Right ventricle myocardium superior (tissue), 1 donor: ENCODE measurements at places on chromosomes 11 and 22. TPM values are rescaled to one million over a fixed set of nuclear protein-coding genes. Genes with fewer than 3 reads are reported as not detected.
A peak's percentile ranks its signal among the peaks of the same experiment; 100 is the strongest.

Gene CELSR1
- total RNA-seq: 7.6 TPM

DNA sequence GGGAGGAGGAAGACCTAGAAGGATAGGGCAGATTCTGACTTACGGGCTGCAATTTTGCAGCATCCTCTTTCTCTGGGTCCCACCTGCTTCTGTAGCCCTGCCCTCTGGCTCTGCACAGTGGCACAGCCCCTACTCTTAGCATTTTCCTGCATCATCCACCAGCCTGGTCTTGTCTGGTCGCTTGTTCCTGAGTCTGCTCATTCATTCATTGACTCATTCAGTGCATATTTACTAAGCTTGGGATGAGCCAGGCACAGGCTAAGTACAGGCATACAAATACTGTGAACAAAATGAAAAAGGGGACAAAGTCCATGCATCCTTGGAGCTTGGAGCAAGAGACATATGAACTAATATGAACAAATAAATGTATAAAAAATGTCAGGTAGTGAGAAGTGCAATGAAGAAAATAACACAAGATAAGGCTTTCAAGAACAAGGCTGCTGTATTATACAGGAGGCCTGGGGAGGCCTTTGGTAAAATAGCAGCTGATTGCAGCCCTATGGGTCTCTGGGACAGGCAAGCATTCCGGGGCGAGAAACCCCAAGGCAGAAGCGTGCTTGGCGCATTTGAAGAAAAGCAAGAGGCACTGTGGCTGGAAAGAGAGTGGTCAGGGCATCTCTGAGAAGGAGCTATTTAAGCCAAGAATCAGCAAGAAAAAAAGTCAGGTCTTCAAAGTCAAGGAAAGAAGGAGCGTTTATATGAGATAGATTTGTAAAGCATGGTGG, 108.0 kb upstream of the ALX4 start:
- no peak for DNase-seq

DNA sequence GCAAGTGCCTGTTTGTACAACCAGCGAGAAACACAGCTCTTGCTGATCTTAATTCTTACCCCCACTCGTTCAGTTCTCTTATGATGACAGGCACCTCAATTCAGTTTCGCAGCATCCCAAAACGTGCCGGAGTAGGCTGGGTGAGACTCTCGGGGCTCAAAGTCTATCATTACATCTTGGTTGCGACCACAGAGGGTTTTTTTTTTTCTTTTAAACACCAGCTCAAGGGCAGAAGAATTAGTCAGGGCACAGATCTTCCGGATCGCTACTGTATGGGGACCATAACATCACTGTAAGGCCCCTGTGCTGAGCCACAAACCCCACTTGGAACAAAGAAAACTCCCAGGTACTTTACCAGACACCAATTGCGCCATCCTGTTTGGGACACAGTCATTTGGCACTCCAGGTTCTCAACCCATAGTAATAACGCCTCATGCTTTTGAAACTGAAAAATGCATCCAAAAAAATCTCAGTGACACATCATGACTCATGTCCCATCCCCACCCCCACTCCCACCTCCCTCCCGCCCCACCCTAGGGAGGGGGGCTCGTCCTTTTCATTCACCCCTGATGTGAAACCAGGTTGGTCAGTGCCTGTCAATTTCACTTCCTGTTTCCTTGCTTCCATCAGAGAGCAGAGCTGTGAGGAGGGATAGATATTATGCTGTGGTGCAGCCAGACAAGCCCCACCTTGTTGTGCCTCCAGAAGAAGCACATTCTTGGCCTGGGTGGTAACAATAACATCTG, 41.0 kb upstream of the CD5 start:
- DNase-seq: no peak

DNA sequence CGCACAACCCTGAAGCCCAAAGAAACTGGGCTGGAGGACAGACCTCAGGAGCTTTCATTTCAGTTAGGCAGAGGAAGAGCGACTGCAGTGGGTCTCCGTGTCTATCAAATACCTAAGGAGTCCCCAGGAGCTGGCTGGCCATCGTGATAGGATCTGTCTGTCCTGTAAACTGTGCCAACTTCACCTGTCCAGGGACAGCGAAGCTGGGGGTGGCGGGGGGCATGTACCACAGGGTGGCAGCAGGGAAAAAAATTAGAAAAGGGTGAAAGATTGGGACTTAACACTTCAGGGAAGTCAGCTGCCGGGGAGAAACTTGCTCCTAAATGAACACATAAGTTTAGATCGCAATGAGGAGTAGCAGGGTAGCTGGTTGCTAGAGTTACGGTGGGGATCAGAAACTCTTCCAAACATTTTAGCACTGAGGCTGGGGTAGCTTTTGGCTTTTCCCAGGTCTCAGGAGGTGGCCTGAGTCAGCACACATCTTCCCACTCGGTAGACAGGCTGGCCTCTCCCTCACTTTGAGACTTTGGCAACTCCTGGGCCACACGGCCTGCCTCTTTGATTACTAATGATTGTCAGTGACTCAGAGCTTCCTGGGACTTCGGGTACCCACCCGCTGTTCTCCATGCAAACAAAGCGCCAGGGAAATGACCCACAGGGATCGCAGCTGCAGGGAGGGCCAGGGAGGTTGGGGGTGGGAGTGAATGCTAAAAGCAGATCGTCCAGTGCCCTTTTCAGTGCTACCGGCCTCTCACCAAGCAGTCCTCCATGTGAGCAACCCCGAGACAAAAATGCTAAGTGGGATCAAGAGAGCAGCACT, 2.9 kb upstream of the MTFP1 start:
- peak; percentile 58 for DNase-seq

Gene OR52I2
- total RNA-seq: not detected

DNA sequence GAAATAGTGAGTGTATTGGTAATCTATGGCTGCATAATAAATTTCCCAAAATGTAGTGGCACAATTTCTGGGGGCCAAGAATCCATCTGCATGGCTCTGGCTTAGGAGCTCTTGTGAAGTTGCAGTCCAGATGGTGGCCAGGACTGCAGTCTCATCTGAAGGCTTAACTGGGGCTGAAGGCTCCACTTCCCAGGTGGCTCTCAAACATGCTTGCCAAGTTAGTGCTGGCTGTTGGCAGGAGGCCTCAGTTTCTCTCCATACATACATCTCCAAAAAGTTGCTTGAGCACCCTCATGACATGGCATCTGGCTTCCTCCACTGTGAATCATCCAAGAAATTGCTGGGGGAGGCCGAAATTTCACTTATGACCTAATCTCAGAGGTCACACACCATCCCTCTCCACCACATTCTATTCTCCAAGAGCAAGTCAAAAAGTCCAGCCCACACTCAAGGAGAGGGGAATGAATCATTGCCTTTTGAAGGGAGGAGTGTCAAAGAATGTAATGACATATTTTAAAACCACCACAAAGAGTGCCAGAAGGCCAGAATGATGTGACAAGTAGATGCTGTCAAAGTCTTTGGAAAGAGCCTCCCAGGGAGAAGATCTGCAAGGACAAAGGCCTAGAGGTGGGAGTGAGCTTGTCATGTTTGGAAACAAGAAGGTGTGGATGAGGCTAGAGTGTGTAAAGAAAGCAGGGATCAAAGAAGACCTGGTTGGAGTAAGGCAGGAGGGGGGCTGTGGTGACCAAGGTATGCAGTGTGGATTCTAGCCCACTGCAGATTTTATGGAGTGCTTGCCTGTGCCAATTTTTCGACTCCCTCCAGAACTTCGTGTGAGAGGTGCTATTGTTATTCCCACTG, 566.2 kb downstream of the MIAT start:
- no peak for DNase-seq

DNA sequence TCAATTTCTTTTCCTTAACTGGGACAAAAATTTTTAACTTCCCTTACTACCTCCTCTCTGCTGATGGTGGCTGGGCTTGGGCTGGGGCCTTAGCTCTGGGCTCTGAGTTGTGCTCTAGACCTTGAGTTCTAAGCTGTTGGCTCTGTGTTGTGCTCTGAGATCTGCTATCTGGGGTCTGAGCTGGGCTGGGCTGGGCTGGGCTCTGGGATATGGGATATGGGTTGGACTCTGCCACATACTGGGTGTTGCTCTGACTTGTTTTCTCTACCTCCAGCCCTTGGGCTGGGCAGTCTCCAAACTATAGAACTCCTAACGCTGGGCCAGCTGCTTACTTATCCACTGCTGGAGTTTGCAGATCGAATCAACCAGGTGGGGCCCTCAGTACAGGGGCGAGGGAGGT, 41.9 kb downstream of the DNHD1 start:
- no peak for DNase-seq

- no peak for DNase-seq
These were observed 70.9 kb downstream of the DBX1 start for GRCh38 chr11:20089367-20089766.
